Stimulated activated CD8-positive, alpha-beta memory T cell treated with anti-CD3 and anti-CD28 coated beads, Interleukin-4, amount 100 ng/mL, for 4 hours (primary cell): ENCODE measurements at places on chromosomes 2 and 18.

GRCh38 chr18:45156946-45157345 lies 458.3 kb upstream of the SLC14A2 start:
- no peak for DNase-seq

DNA sequence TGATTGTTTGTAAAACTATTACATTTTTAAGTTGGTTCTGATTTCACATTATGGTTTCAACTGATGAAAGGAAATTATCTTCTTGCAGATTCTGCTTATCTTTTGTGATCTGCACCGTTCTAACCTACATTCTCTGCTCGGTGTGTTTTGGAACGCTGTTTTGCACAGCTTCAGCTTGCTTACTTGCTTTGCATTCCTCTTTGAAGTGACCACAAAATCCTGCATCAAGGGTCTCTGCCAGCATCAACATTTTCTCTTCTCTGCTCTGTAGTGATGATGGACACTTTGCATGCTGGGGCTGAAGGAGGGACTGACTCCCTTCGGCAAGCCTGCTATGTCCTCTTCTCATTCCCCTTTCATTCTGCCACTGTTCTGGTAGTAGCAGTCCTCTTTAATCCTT lies 485.2 kb downstream of the FBXO15 start:
- no peak for DNase-seq

GRCh38 chr2:34110392-34110791 lies 511.3 kb upstream of the FAM98A start:
- no peak for DNase-seq

DNA sequence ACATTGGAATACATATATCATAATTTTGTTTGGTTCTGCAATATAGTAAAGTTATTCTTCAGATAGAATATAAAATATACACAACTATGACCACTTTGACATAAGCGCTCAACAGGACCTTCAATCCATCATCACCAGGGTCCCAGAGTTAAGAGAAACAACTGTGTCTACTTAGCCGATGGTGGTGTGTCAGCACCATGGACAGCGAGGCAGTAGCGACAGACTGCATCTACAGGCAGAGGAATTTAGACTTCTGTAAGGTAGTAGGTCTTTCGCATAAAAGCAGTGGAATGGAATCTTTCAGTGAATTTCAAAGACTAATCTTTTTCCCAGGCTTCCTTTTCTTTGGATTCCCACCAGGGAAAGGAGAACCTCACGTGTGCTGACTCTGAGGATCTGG lies 20.5 kb upstream of the LRPPRC start:
- no peak for DNase-seq

DNA sequence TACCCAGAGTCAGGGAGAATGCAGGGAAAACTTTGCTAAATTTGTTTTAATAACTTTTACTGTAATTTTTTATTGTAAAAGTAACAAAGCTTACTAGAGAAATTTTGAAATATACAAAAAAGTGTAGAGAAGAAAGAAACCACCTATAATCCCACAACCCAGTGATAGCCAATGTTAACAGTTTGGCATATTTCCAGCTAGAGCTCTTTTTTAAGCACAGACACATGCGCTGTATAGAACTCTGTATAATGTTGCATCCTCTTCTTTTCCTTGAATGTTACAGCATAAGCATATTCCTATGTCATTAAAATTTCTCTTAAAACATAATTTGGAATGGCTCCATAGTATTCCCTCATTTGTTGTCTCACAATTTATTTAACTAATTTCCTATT lies 37.4 kb upstream of the EPAS1 start:
- no peak for DNase-seq

GRCh38 chr2:13102397-13103063 lies 385.8 kb downstream of the TRIB2 start:
- no peak for DNase-seq

- DNase-seq: no peak
Measured at GRCh38 chr2:240873098-240873788, 4.6 kb downstream of the AGXT start.

DNA sequence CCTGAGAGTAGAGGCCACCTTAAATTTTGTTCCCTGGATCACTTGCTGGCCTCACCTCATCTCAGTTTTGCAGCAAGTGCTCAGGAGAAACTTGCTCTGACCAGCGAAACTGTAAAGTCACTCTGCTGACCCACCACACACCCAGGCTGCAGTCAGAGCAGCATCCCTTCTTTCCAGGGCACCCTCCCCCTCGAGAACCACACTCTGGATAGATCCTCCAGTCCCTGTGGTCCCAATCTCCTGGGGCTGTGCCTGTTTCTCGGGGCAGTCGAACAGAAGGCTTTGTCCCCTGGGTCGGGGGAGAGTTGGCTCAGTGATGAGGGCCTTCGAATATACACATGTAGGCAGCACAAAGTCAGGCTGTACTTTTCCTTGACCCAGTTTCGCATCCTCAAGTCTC lies 18.4 kb downstream of the ST8SIA5 start:
- no peak for DNase-seq

DNA sequence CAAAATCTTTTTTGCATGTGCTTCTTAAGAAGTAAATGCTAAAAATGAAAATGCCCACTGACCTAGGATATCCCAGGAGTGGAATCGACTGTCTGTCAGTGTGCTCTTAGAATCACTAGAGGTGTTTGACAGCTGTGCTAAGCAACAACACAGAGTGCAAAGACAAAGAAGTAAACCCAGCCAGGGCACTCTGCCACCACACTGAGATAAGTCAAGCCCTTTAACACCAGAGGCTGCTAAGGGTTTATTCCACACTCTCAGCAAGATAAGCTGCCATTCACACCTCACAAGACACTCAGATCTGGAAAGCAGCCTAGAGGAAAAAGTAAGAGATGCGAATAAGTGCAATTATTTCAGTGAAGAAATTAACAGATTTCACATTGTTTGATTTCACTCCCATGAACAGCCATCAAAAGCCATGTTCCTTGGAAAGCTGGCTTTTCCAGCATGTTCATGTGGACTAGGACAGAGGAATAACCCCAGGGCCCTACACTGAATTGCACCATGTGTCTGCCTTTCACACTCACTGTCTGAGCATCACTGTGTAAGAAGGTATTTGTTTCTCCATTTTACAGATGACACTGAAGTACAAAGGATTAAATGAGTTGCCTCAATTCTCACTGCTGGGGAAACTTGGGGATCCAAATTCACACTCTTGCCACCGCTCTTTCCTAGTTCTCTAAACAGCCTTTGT lies 6.0 kb upstream of the BMP10 start:
- no peak for DNase-seq

DNA sequence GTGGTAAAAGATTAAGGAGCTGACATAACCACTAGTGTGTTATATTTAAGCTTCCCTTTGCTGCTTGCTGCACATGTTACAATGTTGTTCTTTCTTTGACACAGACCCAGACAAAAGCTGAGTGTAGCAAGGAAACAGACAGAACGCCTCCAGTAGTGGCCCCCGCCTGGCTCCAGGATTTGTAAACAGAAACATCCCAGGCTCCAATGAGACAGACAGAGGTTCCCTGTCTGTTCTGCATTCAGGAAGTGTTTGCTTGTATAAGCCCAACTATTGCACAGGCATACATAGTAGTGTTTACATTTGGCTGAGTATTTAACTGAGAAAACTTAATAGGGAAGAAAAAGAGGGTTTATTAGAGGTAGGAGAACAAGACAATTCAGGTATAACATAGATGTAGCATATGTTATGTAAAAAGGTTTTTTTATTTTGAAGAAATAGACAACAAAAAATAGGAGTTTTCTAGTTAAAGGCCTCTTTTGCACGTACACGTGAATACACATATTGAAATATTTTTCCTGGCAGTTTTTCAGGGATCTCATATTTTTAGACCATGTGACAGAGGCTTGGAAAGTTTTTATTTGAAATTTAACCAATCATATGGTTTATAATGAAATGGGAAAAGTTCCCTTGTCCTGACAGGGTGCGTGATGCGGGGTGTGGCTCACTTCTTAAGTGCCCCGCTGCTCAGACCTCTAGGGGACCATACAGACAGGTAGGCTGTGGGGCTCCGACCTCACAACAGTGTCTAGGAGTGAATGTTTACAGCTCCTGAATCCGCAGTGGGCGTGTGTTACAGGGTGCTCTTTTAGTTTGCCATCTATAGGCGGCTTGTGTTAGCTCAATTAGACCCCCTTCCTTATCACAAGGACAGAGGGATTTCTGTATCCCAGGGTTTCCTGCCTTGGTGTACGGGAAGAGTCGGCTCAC lies 118.4 kb downstream of the BMPR2 start:
- DNase-seq: no peak

- no peak for DNase-seq
Measured at GRCh38 chr2:212536817-212537725, 1.5 kb downstream of the ERBB4 start.

GRCh38 chr2:51256736-51257135 lies 224.8 kb upstream of the NRXN1 start:
- DNase-seq: no peak

GRCh38 chr2:171579481-171579880 lies 57.2 kb downstream of the CYBRD1 start:
- no peak for DNase-seq

DNA sequence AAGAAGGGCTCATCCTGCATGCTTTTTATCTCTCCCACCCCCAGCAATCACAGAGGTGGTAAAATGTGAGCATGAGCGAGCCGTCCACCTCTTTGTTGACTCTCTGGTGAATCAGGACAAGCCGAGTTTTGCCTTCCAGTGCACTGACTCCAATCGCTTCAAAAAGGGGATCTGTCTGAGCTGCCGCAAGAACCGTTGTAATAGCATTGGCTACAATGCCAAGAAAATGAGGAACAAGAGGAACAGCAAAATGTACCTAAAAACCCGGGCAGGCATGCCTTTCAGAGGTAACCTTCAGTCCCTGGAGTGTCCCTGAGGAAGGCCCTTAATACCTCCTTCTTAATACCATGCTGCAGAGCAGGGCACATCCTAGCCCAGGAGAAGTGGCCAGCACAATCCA lies 19.5 kb downstream of the LIPG start:
- no peak for DNase-seq

- no peak for DNase-seq
Measured at GRCh38 chr2:25078170-25079049, 36.5 kb downstream of the EFR3B start.

GRCh38 chr2:216242365-216242764 lies 129.9 kb downstream of the MARCHF4 start:
- no peak for DNase-seq

GRCh38 chr2:46988230-46988629 lies 72.6 kb upstream of the MCFD2 start:
- no peak for DNase-seq

DNA sequence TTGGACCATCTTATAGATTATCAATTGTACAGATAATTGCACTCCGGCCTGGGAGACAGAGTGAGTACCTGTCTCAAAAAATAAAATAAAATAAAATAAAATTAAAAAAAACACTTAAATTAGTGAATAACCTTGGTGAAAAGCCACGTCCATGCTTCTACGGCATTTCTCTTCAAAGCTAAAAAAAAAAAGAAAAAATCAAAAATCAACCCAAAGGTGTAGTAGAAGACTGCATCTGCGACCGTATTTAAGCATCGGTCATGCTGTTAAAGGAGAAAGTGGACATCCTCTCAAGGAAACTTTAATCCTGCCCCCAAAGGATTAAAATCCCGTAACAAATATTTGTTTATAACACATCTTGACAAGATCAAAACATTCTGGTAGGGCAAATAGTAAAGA lies 350 bp upstream of the RNF138 start:
- no peak for DNase-seq

DNA sequence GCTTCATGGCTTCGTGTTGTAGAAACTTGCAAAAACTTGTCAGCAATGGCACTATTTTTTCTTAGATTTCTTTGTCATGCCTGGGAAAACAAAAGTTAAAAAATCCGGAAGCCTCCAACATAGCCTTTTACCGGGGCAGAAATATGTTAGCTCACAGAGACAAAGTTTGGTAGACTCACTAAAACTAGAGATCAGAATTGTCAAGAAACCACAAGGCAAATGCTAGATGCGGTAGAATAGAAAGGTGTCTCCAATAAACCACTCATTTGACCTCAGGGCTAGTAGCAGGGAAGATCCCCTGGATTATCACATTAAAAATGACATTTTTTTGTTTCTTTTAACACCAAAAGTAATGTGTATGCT lies 405 bp downstream of the CASP10 start:
- no peak for DNase-seq

DNA sequence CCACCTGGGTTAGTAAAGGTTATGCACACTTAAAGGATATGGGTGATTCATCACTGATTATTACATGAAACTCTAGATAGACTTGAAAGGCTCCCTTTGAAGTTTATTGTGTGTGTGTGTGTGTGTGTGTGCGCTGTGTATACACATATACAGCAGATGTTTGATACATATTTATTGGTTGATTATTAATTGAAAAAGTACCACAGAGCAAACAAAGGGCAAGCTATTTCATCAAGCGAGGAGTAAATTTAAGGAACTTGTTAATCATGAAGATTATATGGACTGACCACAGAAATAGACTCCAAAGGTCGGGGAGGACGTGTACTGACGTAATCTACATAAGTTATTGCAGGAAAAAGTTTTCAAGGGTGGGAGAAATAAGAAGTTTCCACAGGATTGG lies 617.4 kb upstream of the POU3F3 start:
- DNase-seq: no peak

DNA sequence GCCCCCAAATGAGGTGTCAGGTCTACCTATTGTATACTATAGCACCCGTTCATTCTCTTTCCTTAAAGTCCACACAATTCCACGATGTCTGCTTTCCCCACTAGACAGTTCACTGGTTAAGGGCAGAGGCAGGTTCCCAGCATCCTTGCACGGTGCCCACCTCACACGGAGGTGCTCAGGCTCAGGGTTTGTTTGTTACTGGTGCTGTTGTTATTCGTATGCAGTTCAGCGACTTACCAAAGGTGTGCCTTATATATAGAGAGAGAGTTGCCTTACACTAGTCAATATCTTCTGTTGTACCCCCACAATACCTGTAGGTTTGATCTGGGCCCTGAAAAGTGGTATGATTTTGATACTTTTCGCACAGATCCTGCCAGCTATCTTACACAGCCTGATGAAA lies 30.6 kb downstream of the SLC3A1 start:
- no peak for DNase-seq

DNA sequence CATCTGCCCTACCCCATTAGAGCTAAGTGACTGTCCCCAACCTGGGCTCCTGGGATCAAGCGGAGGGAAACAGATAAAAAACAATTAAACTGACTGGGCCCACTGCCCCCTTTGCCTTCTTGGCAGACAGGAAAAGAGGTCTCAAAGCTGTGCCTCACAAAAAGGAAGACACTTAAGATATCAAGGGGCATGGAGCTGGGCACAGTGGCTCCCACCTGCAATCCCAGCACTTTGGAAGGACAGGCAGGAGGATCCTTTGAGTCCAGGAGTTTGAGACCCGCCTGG lies 75.2 kb upstream of the SP3 start:
- DNase-seq: no peak
